ENCODE measurements at places on chromosomes 1 and 21.

- DNase-seq = no peak
Observed at GRCh38 chr1:19028110-19028509, 71.6 kb upstream of the IFFO2 start.

DNA sequence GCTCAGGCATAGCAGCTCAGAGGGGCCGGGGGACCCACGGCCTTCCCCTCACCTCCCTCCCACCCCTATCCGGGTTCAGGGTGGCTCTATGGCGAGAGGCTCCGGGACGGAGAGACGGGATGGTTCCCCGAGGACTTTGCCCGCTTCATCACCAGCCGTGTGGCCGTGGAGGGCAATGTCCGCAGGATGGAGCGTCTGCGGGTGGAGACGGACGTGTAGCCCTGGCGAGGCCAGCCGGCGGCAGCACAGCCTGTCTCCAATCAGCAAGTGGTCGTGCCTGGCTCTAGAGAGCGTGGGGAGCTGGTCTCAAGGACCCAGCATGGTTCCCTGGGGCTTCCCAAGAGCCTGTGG is 25.9 kb downstream of the ARHGEF16 start:
- no peak for DNase-seq

- DNase-seq = no peak
Observed at GRCh38 chr21:20735257-20735656, 263.0 kb upstream of the NCAM2 start.

GRCh38 chr1:176049582-176049981 is 157.5 kb downstream of the COP1 start:
- no peak for DNase-seq

DNA sequence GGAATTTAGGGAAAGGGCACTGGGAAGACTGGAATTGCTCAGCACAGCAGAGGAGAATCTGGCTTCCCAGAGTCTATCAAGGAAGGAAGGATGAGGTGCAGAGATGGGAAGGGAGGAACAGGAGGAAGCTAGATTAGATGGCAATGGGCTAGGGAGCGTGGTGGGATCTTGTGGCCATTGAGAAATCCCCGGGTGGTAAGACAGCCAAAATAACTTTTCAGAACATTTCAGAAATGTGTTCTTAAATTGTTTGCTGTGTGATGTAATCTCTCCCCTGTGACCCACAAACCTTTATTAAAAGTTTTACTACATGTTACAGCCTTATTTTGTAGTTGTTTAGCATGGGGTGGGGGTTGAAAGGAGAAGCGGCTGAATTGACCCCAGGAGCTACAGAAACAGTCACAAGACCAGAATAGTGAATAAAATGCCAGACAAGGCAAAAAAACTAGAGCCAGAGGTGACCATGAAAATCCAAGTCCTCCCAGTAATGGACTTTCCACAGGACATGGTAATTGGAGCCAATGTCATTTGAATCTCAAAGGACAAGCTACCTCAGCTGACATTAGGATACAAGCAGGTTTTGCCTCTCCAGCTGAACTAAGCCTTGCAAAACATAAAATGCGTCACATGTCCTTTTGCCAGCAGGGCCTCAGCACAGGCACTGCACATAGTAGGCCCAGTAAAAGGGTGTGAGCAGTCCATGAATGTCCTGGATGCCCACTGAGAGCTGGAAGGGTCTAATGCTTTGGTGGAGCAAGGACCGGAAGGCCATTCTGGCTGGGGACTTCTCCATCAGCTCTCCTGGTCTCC is 980 bp upstream of the AHCYL1 start:
- DNase-seq = no peak

Data from MM.1S (cell line).